NAMALWA (cell line): ENCODE measurements at places on chromosomes 11 and 22.
A peak's percentile ranks its signal among the peaks of the same experiment; 100 is the strongest.

DNA sequence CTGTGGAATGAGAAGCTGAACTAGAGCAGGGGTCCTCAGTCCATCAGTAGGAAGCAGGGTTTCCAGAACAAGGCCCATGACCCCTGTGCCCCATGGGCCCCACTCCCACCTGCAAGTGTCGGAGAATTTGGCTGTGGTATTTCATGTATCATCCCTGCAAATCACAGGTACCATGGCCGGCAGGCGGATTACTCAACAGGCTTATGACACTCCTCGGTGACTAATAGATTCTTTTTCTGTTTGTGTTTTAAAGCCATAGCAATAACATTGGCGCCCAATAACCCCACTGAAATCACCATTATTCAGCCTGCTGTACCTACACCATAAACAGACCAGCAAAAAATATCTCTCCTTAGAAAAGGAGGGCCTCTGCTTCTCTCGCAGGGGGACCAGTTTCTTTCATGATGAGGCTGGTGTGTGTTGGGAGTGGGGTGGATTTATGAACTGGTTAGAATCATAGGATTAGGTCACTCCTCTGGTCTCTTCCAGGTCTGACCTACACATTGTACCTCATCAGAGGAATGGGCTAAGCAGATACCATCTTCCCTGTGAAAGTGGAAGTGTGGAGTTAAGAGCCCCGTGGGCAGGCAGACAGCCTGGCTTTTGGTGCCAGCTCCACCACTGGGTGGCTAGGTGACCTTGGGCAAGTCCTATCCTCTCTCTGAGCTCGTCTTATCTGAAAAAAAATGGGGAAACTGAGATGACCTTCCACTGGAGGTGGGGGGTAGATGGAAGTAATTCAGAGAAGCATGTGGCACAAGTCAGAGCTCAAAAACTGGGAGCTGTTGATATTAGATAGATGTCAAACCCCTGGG, 60.2 kb upstream of the WNT11 start:
- no peak for DNase-seq

DNA sequence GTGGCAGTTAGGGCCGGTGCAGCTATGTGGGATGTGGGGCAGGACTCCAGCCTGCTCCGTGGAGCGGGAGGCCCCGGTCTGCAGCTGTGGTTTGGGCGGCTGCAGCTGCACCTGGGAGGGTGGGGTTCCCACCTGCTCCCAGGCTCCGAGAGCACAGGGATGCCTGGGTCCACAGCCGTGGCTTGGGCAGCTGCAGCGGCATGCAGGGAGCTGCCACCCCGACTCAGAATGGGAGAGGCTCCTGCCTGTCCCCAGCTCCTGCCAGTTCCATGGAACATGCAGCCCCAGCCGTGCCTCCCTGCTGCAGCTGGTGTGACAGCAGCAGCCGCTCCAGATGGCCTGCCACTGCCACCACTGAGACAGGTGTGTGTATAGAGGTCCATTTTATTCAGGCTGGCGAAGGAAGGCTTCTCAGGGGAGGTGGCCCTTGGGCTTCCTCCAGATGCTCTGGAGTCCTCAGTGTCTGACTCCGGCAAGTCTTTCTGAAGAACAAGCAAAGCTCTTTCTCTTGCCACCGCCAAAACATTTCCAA, 21.8 kb upstream of the UPK3A start:
- DNase-seq = peak; percentile 77

DNA sequence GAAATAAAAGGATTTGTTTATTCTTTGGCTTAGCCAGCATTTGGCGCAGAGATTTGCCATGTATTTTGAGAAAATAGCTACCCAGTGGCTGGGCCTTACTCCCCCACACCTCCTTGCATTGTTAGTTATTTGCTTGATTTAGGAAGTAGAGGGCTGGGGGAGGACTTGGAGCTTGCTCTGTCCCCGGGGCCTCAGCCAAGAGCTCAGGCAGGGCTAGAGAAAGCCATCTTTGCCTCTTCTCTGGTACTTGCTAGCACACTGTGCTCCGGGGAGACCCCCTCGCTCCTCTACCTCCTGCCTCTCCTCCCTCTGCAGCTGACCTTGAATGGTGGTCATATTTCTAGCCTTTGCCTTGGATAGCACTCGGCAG, 93.0 kb downstream of the SCN3B start:
- DNase-seq = no peak

DNA sequence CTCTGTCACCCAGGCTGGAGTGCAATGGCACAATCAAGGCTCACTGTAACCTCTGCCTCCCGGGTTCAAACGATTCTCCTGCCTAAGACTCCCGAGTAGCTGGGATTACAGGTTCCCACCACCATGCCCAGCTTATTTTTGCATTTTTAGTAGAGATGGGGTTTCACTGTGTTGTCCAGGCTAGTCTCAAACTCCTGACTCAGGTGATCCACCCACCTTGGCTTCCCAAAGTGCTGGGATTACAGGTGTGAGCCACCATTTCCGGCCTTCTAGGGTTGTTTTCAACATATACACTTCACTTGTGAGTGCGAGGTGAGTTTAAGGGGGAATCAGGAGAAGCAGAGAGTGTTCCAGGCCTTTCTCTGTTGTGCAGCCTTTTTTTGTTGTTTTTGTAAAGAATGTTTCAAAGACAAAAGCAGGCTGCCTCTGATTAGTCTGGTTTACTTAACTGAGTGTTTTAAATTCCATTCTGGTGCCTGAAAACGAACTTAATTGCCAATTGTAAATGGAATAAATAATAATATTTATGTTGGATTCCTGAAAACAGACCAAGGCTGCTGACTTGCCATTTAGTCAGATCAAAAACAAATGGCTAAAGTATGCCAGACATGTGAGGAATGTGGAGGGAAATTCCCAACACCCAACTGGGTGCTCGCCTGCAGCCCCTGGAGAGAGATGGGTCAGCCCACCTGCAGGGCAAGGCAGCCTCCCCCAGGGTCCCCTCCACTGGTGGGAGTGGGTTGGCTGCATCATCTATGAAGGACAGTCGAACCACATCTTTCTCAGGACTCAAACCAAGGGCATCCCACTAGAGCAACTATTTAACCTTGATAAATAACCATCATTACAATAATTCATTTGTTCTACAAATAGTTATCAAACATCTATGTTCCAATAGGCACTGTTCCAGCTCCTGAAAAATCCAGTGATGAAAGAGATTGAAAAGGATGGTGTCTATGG, 4.6 kb upstream of the RANGAP1 start:
- DNase-seq = no peak

GRCh38 chr11:123742724-123743120, 1.3 kb upstream of the ZNF202 start:
- no peak for DNase-seq

DNA sequence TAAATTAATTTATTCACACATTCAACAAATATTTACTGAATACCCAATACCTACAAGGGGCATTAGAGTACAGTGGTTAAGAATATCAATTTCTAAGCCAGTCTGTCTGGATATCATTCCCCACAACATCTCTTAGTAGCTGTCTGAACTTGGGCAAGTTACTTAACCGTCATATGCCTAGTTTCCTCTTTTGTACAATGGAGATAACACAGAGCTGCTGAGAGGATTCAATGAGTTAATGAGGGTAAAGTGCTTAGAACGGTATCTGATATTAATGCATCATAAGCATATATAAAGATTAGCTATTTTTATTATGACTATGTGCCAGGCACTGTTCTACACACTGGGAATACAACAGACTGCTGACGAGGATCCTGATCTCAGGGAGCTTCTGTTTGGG, 116.4 kb downstream of the APOL5 start:
- DNase-seq = no peak

DNA sequence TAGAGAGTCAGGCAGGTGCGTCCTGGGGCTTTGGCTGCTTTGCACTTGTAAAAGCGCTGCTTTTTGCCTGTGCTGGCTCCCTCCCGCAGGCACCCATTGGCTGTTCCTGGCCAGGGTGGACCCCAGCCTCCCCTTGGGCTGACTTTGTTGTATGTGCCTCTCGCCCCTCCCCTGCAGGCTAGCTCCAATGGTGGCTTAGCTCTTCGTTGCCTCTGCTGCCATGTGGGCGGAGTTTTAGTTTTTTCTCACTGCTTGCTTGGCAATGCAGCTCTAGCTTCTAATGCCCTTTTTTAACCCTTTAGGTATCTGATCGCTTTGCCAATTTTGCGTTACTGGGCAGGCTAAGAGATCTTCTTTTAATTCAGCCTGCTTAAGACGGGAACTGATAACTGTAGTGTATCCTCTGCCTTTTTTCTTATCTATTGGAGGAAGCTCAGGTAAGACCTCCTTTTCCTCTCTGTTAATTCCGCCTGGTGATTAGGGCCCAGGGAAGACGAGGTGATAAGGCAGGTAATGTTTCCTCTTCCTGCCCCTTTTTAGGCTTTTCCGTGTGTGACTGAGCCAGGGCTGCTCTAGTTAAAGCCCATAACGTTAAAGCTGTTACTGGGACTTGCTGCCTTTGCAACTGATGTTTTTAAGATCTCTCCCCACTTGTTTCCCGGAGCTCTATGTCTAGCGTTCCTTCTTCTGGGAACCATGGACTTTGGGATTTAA, 11.7 kb upstream of the GLYATL1 start:
- DNase-seq = peak; percentile 84

- no peak for DNase-seq
These were observed 190.8 kb downstream of the DSCAML1 start for GRCh38 chr11:117606211-117606610.

GRCh38 chr11:34634694-34635062, 13.8 kb downstream of the EHF start:
- DNase-seq = no peak
